IMR-90 (cell line): ENCODE measurements at places on chromosomes 13 and 19. TPM values are rescaled to one million over a fixed set of nuclear protein-coding genes. Genes with fewer than 3 reads are reported as not detected.
A peak's percentile ranks its signal among the peaks of the same experiment; 100 is the strongest.

DNA sequence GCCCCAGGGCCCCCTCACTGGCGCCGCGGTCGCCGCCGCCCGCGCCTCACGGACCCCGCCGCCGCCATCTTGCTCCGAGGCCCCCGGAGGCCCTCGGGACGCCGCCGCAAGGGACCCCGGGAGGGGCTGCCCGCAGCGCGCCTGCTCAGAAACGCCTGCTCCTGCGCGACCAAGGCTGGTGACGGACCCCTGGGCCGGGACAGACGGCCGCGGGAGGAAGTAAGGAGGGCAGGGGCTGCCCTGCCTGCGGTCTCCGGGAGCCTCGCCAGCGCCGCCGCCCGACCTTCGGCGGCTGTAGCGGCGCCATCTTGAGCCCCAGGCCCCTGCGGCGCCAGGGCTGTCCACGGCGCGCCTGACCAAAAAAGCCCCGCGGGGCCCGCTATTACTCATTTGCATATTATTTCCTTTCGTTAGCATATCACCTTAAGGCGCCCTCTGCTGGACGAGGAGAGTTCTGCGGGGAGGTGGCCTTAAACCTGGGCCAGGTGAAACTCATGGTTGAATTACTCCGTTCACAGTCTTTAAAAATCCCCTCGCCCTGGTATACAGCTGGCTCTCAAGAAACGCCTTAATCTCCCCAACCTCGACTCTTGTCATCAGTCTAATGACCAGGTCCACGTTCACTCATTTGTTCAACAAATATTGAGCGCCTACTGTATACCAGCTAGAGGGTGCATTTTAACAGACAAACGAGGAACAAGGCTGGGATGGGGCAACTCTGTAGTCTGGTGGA, at the start of gene REXO1:
Gene REXO1, minus strand, starts transcription at position 85 of the 733 bp plus-strand sequence. CDS start 125 bp downstream, outside the sequence.
- DNase-seq, result peak; percentile 87

DNA sequence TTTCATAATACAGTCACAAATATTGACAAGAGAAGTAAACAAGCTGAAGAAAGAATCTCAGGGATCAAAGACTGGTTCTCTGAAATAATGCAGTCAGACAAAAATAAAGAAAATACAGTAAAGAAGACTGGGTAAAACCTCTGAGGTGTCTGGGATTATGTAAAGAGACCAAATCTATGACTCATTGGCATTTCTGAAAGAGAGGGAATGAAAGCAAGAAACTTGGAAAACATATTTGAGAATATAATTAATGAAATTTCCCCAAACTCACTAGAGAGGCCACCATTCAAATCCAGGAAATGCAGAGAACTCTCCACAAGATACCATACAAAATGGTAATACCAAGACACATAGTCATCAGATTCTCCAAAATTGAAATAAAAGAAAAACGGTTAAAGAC, 53.0 kb upstream of the GPC6 start:
- DNase-seq, result peak; percentile 4

ZNF667 gene
- 1.3 and 1.8 TPM in 2 replicates for polyA plus RNA-seq

DNA sequence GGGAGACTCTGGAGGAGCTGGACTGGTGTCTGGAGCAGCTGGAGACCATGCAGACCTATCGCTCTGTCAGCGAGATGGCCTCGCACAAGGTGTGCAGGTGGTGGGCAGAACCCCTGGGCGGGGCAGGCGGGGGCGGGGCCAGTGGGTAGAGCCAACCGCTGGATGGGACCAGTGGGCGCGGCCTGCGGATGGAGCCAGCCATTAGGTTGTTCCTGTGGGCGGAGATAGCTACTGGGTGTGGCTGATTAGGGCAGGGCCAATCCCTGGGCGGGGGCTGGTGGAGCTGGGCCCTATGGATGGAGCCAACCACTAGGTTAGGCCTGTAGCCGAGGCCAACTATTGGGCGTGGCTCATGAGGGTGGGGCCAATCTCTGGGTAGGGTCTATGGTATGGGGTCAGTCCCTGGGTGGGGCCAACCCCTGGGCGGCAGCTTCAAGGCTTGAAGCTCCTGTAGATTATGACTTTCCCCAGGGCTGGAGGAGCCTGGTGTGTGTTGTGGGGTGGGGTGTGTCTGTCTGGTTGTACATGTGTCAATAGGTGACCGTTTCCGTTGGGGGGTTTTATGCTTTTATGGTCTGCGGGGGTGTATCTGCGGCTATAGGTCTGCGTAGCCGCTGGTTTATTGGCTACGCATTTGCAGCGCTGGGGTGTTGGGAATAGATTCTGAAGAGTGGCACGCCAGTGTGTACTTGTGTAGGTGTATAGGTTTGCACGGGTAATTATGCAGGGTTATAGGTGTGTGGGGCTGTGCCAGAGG, 30.7 kb downstream of the PDE4A start:
- DNase-seq, result no peak

DNA sequence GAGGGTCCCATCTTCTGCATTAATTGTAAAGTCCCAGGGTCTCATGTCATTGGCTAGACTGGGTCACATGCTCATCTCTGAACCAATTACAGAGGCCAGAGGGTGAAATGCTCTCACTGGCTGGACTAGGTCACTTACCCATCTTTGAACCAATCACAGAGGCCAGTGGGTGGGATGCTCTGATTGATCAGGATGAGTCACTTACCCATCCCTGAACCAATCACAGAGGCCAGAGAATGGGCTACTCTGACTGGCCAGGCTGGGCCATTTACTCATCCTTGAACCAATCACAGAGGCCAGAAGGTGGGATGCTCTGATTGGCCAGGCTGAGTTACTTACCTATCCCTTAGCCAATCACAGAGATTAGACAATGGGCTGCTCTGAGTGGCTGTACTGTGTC, 5.3 kb downstream of the MISP start:
- DNase-seq, result peak; percentile 49

NFKBIB gene
- polyA plus RNA-seq, result 25.5 and 36.2 TPM in 2 replicates

ZNF836 gene
- polyA plus RNA-seq, result 1.1 and 1.4 TPM in 2 replicates

GRCh38 chr13:102291587-102292218, 110.1 kb downstream of the FGF14 start:
- peak; percentile 27 for DNase-seq

DNA sequence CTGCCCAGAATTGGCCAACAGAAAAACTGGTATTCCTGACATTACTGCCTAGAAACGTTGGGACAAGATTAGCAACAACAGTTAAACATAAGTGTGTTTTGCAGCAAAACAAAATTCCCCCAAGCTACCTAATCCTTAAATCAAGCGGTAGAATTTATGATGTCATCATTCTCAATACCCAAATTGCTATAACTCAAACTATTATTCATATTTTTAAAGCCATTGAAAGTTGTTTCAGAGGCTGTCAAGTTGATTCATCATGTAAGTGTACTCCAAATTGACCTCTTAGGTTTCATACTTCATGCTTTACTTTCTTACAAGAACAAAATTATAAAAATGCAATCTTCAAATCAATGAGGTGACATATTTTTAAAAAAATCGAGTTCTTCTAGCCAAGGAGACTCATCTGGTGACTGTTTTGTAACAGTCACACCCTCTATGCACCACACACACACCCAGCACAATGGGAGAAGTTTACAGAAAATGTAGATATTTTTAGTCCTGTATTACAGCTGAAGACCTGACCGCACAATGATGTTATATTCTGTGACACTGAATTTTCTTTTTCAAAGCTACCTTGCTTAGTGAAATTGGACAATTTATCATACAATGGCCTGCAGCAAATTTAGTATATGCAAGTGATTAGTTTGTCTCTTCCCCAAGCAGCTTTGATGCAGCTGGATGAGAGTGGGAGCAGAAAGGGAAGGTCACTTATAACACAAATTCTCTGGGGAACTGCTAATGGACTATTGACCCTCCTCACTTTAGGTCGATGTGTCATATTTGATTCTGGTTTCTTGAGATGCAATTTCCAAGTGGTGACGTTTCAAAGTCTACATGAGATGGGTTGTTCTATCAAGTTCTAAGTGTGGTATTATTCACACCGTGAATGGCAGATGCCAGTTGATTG, 345.3 kb upstream of the OBI1 start:
- DNase-seq, result no peak
